ENCODE measurements at places on chromosomes 5 and 9.
A peak's percentile ranks its signal among the peaks of the same experiment; 100 is the strongest.

- no peak for DNase-seq
Measured at GRCh38 chr9:81656004-81656403, 33.3 kb downstream of the TLE1 start.

DNA sequence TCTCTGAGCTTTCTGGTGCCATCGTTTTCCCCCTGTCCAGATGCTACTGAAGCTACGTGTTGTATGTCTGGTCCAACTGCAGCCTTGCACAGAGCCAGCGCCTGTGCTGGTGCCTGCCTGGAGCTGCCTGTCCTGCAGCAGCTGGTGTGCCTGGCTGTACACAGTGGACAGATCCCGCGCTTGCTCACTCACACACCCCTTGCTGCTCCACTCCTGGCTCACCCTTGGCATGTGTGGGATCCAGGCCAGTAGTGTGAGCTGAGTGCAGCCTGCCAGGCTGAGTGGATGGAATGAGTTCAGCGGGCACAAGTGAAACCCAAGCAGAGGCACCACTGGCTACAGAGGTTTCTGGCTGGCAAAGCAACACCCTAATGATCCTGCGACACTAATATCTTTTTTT lies 40.4 kb downstream of the FER start:
- DNase-seq: no peak

DNA sequence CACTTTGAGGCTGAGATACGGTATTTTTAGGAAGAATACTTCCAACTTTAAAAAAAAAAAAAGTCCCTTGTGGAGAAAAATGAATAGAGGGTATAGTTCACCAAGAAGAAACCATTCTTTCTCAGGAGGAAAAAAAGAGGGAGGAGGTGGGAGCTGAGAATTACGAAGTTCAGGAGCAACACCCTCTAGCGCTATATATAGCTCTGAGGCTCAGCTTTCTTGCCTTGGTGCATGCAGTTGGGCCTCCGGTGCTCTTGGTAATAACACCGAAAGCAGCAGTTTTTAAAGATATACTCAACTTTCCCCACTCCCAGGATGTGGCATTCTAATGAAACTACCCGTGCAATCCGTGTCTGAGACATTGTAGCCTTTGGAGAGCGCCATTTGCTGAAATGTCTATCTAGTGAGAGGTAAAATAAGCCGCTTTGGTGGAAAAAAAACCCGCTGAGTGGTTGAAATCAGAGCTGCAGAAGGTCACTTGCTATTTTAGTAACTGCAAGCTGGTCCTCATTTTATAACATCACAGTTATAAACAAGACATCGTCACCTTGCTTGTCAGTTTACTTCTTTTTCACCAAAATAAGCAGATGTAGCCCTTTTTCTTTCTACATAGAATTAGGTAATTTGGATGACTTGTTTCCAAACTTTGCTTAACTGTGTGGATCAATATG lies 156.4 kb downstream of the RORB start:
- no peak for DNase-seq

DNA sequence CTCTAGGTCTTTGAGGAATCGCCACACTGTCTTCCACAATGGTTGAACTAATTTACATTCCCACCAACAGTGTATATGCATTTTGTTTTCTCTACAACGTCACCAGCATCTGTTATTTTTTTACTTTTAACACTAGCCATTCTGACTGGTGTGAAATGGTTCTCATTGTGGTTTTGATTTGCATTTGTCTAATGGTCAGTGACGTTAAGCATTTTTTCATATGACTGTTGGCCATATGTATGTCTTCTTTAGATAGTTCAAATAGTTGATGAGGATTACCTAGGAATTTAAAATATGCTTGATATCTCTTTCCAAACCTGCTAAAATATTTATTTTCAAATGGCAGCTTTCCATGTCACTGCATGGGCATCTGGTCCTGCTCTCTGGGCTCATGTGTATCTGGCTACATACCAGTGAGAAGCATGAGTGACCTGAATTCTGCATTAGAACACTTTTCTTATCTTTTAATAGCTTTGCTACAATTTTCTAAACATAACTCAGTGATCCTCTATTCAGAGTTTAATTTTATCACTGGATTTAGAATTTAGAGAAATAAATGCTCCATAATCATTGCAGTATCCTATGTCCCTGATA lies 95.8 kb upstream of the ADAMTS16 start:
- no peak for DNase-seq

- no peak for DNase-seq
Measured at GRCh38 chr5:176407456-176408251, 8.7 kb downstream of the CLTB start.

DNA sequence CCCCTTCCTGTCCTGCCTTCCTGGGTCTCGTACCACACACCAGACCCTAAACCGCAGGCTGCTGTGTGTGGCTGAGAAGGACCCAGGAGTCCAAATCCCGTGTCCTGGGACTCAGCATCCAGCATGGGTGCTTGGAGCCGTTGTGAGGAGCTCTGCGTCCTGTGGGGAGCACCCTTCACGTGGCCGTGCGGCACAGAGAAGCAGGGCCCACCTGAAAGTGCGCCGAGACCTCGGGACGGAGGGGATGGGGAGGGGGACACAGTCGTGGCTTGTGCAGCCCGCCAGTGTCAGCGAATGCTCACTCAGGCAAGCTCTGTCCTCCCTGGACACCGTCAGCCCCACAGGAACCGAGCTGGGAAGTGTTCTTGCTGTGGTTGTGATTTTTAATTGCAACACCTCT lies 244.6 kb downstream of the CACNA1B start:
- DNase-seq: no peak

- DNase-seq: no peak
Measured at GRCh38 chr5:50867140-50867539, 200.7 kb downstream of the PARP8 start.

DNA sequence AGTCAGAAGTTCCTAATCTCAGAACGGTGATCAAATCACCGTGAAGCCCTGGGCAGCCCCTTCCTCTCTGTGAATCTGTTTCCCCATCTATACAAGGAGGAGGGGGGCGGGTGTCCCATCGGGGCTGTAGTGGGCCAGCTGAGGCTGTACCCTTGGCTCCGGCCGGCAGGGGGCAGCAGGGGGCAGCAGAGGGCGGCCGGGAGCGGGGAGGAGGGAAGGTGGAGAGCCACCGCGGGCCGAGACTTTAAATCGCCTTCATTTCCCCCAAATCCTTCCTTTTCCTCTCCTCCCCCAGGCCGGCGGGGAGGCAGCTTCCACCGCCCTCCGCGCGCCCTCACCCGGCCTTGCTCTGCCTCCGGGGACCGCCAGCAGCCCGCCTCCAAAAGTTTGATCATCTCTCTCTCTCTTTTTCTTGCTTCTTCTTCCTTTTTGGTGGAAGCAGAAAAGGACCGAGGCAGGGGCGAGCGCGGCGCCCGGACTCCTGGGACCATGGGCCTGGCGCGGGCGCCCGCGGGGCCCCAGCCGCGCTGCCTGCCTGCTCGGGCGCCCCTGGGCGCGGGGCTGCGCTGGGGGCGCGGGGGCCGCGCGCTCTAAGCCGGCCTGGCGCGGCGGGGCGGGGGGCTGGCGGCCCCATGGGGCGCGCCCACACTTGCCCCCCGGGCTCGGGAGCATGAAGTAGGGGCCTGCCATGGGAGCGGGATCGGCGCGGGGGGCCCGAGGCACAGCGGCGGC lies at the start of gene COL27A1:
Gene COL27A1 (plus strand): TSS at position 275 of the 732 bp plus-strand sequence. CDS start 414 bp downstream, at position 689.
- DNase-seq: peak; percentile 27

- DNase-seq: no peak
Measured at GRCh38 chr9:20906326-20906725, 125.1 kb downstream of the HACD4 start.

- peak; percentile 84 for DNase-seq
Measured at GRCh38 chr9:119736491-119737454, 367.5 kb upstream of the BRINP1 start.

GRCh38 chr5:17679597-17680203 lies 45.4 kb downstream of the TAF11L14 start:
- DNase-seq: no peak

DNA sequence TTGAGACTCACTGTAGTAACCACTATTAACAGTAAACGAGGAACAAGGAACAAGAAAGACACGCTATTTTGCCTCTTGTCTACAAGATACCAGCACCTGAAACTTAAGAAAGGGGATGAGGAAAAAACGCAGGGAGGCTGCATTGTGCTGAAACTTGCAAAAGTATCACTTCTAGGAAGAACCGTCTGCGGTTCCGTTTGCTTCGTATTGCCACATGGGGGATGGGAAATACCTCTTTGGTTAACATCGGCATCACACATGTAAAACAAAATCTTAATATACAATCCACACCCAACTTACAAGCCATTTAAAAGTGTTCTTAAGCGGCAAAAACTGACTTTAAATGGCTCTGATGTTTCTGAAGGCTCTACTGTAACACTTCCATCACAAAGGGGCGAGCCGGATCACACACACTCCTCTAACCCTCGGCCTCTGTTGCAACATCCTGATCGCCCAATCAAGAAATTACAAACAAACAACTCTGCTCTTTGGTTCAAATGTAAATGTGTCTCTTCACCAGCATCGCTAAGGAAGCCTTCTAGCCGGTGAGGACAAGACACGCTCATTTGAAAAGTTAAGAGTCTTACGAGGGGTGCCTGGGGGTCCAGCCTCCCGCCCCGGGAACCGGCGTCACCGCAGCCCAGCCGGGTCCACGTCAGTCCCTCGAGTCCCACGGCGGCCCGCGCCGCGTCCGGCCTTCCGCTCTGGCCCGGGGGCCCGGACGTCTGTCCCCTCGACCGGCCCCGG lies 621 bp downstream of the SEC16A start:
- no peak for DNase-seq

- no peak for DNase-seq
Measured at GRCh38 chr9:123637945-123638634, 282.1 kb downstream of the CRB2 start.

DNA sequence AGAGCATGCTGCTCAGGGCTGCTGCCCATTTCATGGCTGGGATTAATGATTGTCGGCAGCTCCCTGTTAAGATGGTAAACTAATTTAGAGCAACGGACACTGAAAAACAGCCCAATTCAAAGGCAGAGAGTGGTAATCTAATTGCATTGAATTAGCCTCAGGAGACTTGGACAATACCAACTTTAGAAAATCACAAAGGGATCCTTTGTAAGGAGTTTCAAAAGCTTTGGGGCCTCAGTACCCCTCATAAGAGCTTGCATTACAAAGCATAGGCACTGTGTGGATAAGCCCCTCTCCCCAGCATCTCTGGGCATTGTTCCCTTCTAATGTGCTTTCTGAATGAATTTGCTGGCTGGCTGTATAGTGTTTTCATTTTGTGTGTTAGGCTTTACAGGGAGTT lies 6.7 kb downstream of the GLRA1 start:
- no peak for DNase-seq

DNA sequence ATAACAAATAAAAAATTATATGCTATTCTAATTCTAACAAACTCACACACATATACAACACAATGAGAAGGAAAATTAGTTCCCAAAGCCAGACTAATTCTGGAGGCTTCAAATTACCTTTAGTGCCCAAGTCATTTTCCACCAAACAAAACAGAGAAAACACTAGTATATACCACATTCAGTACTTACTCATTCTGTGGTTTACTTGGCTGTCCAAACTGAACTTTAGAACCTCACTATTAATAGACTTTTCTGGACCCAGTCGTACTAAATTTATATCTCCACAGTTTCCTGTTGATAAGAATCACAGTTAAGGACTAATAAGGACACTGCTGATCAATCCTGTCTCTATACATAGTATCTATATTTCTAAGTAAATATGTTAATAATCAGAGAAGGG lies 66.4 kb downstream of the SETX start:
- DNase-seq: no peak

DNA sequence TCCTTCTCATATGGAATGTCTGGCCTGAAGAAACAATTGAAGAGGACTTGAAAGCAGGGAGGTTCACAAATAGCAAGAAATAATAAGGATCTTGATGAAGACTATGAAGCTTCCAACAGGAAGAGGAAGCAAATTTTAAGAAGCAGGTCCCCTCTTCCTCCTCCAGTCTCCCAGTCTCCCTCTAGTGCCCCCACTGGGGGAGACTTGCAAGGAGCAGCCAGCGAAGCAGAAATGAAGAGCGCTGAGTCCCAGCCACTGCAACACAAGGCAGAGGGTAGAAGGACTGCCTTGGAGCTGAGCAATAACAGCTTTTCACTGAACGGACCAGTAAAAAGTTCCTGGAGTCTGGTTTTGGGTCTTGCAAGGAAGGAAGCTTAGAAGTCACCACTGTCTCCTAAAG lies 32.6 kb upstream of the ACO1 start:
- no peak for DNase-seq

DNA sequence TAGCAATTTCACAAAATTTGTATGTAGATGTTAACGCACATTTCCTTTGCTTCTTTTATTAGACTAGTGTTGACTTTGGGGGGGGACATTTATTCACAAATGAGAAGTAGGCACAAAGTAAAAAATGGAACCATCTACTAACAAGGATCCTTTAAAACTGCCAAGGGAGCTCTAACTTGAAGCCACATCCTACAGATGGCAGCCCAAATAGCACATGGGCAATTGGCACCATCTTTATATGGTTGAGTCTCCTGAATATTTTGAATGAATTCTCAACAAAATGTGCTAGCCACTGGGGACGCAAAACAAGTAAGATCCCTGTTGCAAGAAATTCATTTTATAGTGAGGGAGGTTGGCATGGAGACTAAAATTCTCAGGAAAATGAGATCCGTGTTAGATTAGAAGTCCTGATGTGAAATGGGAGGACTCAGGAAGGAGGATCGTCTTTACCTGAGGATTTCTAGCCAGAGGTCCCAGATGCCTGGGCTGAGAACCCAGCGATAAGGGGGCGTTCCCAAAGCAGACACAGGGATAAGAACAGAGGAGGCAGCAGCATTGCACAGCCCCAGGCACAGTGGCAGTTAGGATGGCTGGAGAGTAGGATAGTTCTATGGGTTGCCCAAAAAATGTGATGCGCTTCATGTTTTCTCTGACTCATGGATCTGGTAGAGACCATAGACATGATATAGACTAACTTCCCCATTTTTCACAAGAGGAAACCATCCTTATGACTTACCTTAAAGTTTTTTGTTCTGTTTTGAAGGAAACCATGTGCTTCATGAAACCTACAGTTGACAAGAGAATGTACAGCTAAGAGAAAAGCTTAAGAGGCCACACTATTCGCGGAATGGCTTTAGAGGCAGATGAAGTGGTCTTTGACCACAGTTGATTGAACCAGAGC lies 37.4 kb downstream of the C9orf152 start:
- DNase-seq: no peak

DNA sequence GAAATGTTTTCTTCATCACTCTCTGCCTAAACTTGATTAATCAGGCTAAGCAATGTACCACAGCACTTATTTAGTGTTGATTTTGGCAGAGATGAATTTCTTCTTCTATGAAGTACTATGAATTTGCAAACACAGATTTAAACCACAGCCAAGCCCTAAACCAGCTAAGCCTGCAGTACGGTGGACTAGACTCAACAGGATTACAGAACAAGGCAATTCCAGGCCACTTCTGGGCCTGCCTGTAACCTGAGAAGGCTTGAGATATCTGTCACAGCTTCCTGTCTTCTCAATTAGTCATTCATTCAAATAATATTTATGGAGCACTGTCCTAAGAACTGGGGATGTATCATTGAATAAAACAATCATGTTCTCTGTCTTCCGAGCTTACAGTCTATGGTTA lies 32.4 kb upstream of the CAST start:
- DNase-seq: no peak

- DNase-seq: no peak
Measured at GRCh38 chr5:74953937-74954720, 87.9 kb upstream of the FAM169A start.

DNA sequence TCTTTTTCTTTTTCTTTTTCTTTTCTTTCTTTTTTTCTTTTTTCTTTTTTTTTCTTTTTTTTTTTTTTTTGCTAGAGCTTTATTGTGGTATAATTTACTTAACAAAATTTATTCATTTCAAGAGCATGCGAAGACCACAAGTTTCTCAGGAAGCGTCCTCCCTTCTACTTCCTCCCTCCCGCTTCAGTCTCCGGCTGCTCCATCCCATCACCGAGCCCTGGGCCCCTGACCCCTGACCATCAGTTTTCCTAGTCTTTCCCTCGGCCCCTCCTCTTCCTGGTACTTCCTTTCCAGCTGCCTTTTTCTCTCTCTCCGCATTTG lies 34.7 kb downstream of the C9orf152 start:
- DNase-seq: no peak
